ENCODE measurements at places on chromosomes 1 and 21.

DNA sequence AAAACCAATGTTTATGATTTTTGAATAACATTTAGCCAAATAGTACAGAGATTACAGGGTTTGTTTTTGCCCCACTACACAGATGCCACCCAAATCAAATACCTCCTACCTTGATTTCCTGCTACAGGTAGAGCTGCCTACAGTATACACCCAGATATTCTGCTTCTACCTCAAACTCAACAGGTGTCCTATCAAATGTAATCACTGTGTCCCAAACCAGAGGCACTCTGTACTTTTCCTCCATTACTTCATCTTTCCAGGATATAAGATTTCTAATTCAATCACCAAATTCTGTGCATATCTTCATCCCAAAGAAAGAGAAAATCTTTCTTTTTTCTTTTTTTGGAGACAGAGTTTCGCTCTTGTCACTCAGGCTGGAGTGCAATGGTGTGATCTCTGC, 9.6 kb downstream of the PUM1 start:
- no peak for DNase-seq

GRCh38 chr1:17141441-17142197, 22.4 kb upstream of the PADI2 start:
- no peak for DNase-seq

DNA sequence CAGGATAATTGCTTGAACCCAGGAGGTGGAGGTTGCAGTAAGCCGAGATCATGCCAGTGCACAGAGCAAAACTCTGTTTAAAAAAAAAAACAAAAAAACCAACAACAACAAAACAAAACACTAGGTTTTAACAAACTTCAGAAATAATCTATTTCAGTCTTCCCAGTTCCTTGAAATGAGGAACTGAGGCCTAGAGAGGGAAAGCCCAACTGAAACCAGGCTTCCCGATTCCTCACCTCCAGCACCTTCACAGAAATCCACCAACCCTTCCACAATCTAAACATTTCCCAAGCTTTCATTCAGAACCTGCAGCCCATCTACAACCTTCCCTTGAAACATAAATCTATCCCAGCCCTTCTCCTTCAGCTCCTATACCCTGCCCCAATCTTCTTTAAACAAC, 612 bp upstream of the CD52 start:
- no peak for DNase-seq

- no peak for DNase-seq
Observed at GRCh38 chr1:22584001-22584562, 20.8 kb downstream of the EPHA8 start.

DNA sequence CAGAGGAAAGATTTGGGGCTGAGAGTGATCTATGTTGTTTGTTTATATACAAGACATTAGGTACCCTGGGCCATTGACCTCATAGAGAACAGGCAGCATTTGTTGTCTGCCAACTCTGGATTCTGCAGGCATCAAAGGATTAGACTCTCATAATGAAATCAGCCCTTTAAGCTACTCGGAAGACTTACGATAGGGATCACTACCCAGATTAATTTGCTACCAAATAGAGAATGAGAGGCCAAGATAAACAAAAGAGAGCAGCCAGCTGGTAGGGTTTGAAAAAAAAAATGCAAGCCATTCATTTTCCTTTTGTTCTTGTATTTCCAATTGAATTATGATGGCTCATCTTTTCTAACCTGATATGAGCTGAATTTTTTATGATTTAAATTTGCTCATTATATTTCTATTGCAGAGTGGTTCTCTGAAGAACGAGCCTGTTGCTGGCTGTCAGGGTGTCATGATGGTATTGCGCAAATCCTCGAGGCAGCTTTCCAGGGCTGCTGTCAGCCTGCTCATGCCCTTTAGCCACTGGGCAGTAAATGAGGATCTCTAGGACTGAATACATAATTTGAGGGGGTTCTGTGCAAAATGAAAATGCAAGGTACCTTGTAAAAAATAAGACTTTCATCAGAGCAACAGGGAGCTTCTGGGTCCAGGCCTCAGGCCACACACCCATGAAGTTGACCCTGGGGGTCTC, 116.4 kb upstream of the KCNJ15 start:
- DNase-seq = no peak

DNA sequence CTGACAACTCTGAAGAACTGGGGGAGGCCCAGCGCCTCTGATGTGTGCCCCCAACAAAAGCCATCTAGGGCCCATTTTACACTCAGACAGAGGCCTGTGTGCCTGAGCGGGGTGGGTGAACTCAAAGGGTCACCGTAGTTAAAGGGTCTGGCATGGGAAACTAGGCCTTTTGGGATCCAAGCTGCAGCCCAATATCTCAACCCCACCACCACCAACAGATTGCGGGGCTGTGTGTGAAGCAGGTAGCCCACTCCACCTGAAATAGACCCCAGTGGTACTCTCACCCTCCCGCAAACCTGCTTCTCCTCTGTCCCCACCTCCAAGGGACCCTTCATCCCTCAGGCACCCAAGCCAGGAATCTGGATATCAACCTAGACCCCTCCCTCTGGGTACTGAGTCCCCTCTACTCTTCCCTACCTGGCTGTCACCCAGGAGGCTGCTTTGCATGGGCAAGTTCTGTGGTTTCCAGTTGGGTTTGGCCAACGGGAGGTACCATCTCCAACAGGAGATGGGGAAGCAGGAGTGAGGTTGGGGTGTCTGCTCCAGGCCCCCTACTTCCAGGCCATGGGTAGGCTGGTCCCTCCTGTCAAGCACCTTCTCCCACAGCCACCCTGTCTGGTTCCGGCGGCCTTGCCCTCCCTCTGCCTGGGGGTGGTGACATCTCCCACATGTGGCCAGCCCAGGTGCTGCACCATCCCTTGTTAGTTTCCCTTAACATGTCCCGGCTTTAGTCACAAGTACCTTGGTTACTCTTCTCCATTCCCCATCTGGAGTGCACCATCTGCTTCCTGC, 35.2 kb upstream of the LRP8 start:
- DNase-seq = no peak

DNA sequence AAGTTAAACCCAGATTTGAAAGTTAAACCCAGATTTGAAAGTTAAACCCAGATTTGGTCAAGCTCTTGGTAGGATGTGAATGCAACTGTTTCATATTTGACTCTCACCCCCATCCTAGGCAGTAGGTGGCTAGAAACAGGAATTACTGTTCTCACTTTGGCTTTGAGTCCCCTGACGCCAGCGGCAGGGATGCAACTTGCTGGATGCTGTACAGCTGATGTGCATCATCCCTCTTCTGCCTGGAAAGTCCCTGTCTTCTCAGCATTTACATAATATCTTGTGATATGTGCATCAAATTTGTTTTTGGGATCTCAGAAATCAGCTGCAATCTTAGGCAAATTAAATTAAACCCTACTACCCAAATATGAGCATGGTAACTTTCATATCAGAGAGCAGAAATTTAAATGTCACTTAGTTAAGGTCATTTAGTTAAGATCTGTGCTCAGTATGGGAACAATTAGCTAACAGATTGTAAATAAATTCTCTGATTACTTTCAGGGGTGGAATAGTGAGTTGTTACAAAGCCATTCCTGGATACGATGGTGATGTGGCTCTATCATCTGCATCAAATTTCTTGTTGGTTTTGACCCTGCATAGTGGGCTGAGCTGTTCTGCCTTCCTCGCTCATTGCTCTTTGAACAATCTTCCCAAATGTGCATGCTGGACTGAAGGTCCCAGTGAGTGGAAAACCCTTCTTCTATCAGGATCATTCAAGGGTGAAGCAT, 6.8 kb upstream of the HAO2 start:
- DNase-seq = no peak

- no peak for DNase-seq
Observed at GRCh38 chr1:109370712-109371340, 26.9 kb downstream of the SORT1 start.

DNA sequence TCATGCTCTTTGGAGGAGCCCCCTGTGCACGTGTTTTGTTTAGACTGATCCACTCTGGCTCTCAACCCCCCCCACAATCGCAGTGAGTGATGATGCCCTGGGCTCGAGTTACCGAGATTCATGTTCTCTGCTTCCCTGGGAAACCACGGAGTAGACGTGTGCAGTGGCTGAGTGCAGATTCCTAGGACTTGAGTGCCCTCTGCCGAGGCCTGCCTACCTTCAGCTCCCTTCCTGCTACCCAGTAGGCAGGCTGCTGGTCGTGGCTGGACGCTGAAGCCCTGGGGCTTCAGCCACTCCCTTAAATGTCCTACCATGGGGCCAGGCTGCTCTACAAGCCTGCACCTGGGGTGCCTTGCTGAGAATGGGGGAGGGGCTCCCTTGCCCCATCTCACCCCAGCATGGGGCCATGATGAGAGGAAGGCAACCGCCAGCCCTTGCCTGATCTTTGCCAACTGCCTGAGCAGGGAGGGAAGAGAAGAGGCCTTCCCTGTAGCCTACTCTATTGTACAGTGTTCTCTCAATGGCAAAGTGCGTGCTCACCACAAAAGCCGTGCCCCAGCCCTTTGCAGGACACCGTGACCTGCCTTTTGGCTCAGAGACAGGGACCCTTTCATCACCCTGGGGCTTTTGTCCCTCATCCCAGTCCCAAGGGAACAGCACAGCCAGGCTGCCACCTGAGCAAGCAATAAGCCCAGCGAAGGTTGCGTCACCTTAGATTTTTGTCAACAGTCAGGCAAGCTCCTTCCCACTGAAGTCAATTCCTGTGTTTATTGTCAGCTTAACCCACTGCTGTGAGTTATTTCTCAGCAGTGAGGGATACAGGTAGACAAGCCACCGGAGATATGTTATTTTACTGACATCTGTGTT, 4.1 kb upstream of the GRIK3 start:
- no peak for DNase-seq

All from stimulated activated CD8-positive, alpha-beta memory T cell treated with anti-CD3 and anti-CD28 coated beads, Interleukin-15, amount 100 ng/mL, for 1 hour (primary cell).